ENCODE measurements at places on chromosomes 6 and 20.

GRCh38 chr6:74250161-74250818 is 554.3 kb downstream of the CD109 start:
- no peaks in the 10 kb centered on the region for H3K27me3 ChIP-seq
- H3K4me1 ChIP-seq = no peaks in the 10 kb centered on the region
- H3K4me3 ChIP-seq = no peak overlapping the region
- no peaks in the 10 kb centered on the region for H3K36me3 ChIP-seq

DNA sequence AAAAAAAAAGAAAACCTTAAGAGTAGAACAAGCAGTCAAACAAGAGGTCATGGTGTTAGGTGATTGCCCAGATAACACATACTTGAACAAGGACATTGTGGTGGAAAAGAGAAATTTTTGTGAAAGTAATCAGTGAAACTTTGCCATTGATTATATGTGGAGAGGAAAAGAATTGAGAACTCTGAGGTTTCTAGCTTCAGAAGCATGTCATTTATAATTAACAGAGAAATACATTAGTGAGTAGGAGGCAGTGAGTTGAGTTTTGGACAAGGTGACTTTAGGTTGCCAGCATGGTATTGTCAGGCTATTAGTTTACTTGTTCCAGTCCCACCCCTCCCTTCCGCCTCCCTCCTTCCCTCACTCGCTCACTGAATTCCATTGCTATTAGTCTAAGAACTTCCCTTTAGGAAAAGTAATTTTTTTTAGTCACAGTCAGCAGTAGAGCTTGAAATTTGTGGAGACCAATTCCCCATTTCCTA is 17.2 kb downstream of the TAB2 start:
- H3K36me3 ChIP-seq = peaks cover 5% of the 10 kb centered on the region
- no peak overlapping the region for H3K27ac ChIP-seq
- peaks cover 57% of the 10 kb centered on the region for H3K4me1 ChIP-seq
- no peaks in the 10 kb centered on the region for H3K27me3 ChIP-seq
- no peak overlapping the region for H3K4me3 ChIP-seq

- H3K4me3 ChIP-seq = no peak overlapping the region
- H3K27me3 ChIP-seq = no peaks in the 10 kb centered on the region
- no peak overlapping the region for H3K27ac ChIP-seq
- DNase-seq = no peak
- H3K36me3 ChIP-seq = no peaks in the 10 kb centered on the region
- no peaks in the 10 kb centered on the region for H3K4me1 ChIP-seq
Measured at GRCh38 chr6:84804720-84805119, 40.3 kb upstream of the TBX18 start.

DNA sequence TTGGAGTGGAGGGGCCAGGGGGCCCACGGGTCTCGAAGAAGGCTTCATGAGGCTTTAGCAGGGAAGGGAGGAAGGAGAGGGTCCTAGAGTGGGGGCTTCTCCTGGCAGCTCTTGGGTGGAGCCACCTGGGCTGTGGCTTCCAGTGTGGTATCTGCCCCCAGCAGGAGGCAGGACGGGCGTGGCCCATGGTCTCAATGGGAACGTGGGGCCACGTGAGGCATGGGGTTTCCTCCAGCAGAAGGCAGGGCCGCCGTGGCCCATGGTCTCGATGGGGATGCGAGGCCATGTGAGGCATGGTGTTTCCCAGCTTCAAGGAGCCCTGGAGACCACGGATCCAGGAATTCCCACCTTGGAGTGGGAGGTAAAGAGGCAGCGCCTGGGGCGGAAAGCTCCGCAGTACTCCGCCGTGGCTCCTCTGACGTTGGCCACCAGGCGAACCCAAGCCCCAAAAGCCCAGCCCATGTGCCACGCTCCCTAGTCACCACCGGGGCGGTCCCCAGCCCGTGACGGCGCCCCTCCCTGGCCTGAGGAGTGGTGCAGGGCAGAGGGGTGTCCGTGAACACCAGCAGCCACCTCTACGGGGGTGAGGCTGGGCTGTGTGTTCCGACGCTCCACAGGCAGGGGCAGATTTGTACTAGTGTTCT is 62.0 kb upstream of the GATA5 start:
- no peak overlapping the region for H3K4me3 ChIP-seq
- H3K27me3 ChIP-seq = no peaks in the 10 kb centered on the region
- no peak for DNase-seq
- H3K27ac ChIP-seq = no peak overlapping the region
- no peaks in the 10 kb centered on the region for H3K4me1 ChIP-seq
- H3K36me3 ChIP-seq = no peaks in the 10 kb centered on the region

DNA sequence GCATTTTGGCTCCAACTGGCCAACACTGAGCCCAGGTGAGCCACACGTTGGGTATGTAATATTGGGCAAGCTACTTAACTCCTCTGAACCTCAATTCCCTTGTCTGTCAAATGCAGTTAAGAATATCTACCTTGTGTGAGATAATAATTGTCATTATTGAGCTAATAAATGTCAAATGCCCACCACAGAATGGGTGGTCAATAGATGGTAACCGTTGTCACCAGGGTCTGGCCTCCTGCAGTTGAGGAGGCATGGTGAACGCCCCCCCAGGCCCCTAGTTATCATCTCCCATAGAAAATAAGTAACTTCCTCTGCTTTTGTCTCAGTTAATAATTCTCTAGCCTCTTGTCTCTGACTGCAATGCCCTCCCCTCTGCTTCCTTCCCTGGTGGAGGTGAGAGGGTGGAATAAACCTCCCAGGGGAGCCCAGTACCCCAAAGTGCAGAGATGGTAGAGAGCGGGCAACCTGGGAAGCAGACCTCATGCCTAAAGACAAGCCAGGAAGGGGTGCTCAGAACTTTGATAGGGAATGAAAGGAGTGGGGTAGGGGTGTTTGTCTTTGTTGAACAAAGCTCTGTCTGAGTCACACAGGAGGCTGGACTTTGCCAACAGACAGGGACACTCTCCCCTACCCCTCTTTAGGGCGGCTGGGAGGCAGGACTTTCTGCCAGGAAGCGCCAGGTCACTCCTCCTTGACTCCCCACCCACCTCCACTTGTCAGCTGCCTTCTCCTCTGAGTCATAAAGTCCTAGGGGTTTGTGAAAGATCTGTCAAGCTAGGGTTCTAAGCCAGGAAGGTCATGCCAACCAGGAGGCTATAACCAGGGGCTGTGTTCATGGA is 1.3 kb upstream of the UNC5CL start:
- H3K27me3 ChIP-seq = no peaks in the 10 kb centered on the region
- no peaks in the 10 kb centered on the region for H3K36me3 ChIP-seq
- H3K4me1 ChIP-seq = no peaks in the 10 kb centered on the region
- H3K27ac ChIP-seq = no peak overlapping the region

DNA sequence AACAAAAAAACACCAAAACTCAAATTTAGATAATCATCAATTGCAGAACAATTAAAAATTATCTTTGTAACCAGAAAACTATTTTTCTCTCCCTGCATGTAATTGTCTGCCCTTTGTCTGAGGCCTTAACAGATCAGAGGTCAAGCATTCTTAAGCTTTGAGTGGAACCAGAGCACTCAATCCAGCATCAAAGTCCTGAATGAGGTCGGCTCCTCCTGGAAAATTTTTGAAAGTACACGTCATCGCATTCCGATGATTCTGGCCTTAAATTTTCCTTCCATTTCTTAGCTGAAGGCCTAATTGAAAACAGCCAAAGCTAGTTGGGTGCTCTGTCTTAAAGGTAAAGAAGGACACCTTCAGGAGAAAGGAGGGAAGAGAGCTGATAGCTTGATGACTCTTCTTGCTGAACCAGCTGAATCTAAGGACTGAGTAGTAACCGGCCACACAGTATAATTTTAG is 510.2 kb upstream of the SULF2 start:
- H3K27ac ChIP-seq = no peak overlapping the region
- peaks cover 1% of the 10 kb centered on the region for H3K27me3 ChIP-seq
- no peak overlapping the region for H3K4me3 ChIP-seq
- DNase-seq = no peak
- H3K36me3 ChIP-seq = no peaks in the 10 kb centered on the region
- peaks cover 7% of the 10 kb centered on the region for H3K4me1 ChIP-seq

- no peak for DNase-seq
- no peak overlapping the region for H3K27ac ChIP-seq
- H3K4me1 ChIP-seq = no peaks in the 10 kb centered on the region
- H3K36me3 ChIP-seq = no peaks in the 10 kb centered on the region
- peaks cover 1% of the 10 kb centered on the region for H3K27me3 ChIP-seq
Measured at GRCh38 chr6:170114187-170114945, 176.5 kb downstream of the DLL1 start.

Measured in memory B cell (primary cell).